ENCODE measurements at places on chromosomes 4 and X.

GRCh38 chr4:6414578-6414977 is 57.8 kb downstream of the PPP2R2C start:
- DNase-seq, result no peak

- DNase-seq, result peak; percentile 17
Observed at GRCh38 chrX:56726605-56727004, 2.4 kb upstream of the NBDY start.

- no peak for DNase-seq
Observed at GRCh38 chr4:70359115-70359661, 1.4 kb upstream of the SMR3A start.

DNA sequence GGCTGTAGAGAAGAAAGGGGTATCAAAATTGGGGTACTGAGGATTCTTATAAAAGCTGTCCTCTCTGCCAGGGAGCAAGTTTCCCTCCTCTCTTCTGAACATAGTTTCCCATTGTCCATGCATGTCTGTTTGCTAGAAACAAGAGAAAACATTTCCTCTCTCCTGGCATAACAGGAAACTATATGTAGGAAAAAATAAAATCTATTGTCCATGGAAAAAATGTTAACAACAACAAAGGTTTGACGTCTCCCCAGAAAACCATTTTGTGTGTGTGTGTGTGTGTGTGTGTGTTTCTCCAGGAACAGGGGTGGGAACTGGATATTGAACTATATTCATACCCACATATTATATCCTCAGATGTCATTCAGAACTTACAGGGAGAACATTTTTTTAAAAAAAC is 107.2 kb downstream of the GASK1B start:
- DNase-seq, result no peak

- no peak for DNase-seq
Observed at GRCh38 chrX:17563515-17563914, 173.8 kb upstream of the SCML1 start.

DNA sequence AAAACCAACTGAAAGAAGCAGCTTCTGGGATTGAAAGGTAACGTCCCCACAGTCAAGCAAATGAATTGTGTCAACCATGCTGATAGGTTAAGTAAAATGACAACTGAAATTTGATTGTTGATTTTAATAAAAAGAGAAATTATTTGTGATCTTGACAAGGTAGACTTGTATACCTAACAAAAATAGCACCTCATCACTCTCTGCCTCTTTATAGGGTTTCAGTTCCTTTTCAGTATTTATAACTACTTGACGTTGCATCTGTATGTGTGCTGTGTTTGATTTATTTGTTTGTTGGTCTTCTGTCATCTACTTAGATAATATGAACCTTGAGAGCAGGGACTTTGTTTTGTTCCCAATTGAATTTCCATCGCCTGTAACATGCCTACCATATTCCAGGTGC is 7.9 kb upstream of the PPP3CA start:
- DNase-seq, result no peak

GRCh38 chrX:25600776-25601175 is 537.4 kb upstream of the MAGEB18 start:
- no peak for DNase-seq

GRCh38 chr4:22363036-22363435 is 152.8 kb downstream of the ADGRA3 start:
- no peak for DNase-seq

- no peak for DNase-seq
Observed at GRCh38 chr4:84219656-84220055, 279.4 kb downstream of the NKX6-1 start.

GRCh38 chr4:82599336-82599735 is 37.5 kb upstream of the TMEM150C start:
- DNase-seq, result no peak

DNA sequence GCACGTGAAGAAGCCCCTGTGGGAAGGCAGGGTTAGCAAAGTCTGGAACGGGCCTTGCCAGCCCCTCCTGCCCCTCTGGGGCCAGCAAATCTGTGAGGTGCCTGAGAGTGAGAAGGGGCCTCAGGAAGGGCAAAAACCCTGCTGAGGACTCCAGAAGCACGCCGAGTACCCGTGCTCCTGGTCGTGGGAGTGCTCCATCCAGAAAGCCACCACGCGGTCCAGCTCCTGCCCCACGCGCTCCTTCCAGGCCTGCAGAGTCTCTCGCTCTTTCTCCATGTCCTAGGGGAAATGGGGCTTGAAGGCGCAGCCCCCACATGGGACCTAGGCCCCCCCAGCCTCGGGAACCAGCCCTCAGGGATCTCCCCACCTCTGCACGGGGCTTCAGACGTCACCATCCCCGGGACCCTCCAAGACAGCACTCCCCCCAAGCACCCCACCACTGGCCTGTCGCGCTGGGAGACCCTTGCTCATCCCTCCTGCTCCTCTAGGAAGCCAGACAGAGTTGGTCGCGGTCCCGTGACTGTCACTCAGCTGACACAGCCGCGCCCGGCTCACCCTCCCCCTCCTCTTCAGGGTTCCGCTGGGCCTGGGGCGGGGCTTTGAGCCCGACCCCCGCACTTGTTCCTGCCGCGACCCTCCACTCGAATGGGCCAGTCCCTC is at the start of gene RENBP:
Gene RENBP, minus strand, starts transcription at position 504 of the 660 bp plus-strand sequence. Its CDS starts 33 bp downstream, at position 471.
- DNase-seq, result no peak

DNA sequence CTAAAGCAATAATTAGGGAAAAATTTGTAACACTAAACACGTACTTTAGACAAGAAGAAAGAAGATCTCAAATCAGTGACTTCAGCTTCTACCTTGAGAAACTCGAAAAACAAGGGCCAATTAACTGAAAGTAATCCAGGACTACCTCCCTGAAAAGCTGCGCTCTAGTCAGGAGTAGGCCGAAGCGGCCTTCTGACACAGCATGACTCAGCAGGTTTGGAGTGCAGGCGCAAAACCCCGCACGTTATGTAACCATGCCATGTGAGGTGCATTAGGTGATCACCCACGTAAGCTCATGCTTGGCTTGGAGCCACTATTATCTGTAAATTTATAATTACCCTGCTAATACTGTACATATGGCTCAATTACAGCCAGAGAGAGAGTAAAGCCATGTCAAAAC is 52.8 kb upstream of the CCDC149 start:
- no peak for DNase-seq

DNA sequence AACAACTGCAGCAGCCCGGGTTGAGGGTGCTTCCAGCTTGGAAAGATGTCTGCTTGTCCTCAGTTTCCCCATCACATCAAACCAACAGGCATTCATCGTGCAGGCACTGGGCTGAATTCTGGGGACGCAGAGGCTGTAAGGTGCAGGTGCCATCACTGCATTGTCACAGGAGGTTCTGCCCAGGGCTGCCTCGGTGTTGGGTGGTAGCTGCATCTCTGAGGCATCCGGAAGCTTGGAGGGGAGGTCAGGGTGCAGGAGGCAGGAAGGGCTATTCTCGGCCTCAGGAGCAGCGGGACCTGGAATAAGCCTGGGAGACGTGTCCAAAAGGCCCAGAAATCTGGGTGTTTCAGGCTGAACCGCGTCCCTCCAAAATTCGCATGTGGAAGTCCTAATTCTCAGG is 134.6 kb downstream of the HMX1 start:
- DNase-seq, result no peak

DNA sequence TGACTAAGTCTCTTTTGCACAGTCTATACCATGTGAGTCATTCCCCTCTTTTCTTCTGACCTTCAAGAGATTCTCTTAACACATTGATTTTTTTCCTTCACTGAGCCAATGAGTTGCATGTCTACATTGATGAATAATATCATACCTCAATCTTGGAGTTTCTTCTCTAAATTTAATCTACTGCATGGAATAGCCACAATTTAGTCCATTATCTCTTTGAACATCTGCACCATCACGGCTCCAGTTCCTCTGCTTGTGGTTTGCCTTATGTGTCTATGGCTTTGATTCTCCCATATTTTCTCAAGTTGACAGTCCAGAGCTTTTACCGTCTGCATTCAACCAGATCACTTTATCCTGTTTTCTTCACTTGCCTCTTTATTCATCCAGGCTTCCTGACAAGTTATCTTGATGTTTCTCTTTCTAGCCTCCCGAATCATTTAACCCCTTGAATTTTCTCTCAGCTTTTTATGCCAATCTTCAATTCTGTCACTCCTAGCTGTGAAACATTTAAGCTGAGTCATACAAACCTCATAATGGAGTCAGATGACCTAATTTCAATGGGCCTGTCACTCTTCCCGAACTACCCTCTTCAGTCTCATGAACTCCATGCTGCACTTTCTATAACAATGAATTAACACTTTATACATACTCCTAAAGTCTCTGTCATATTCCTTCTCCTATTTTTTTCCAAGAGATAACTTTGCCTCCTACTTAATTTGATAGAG is 222.3 kb downstream of the CPE start:
- no peak for DNase-seq

GRCh38 chr4:67475155-67475554 is 70.1 kb downstream of the CENPC start:
- DNase-seq, result no peak

GRCh38 chrX:65607070-65607742 is 60.2 kb upstream of the MSN start:
- no peak for DNase-seq

GRCh38 chr4:190121759-190122158 is 51.8 kb upstream of the DUX4 start:
- DNase-seq, result no peak

GRCh38 chr4:16438986-16439385 is 212.7 kb upstream of the TAPT1 start:
- DNase-seq, result peak; percentile 41

GRCh38 chr4:8500966-8501365 is 60.4 kb downstream of the TRMT44 start:
- DNase-seq, result no peak

- DNase-seq, result no peak
Observed at GRCh38 chrX:71053217-71053621, 14.9 kb downstream of the SNX12 start.

GRCh38 chr4:26892480-26893150 is 32.0 kb downstream of the STIM2 start:
- no peak for DNase-seq

DNA sequence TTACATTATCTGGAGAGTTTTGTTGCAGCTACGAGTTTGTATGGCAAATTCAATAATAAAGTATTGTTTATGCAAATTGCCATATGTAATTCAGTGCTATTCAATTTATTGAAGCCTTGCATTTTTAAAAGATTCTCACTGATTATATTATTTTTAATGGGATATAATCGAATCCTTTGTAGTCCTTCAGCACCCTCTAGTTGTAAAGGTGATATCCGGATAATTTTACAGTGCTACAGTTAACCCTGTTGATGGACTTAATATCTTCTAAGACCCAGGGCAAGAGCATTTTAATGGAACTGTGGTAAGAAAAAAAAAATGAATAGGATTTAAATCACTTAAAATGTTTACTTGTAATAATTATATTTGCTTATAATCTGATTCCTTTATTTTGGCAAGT is 48.5 kb upstream of the GRIA2 start:
- DNase-seq, result peak; percentile 10

DNA sequence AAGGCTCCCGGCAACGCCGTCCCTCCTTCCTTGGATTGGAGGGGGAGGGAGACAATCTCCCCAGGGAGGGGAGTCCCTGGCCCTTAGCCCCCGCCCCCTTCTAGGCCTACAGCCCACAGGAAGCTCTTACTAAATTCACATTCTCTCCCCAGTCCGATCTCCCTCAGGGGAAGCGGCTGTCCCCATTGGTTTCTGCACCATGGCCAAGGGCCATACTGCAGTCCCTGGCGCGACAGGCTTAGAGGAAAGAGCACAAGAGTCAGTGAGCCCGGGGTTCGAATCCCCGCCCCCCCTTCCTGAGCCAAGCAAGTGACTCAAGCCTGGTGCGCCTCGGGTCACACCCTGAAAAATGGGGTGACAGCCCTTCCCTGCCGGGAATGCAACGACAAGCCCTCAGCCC is 1.1 kb downstream of the ABLIM2 start:
- no peak for DNase-seq

GRCh38 chrX:13374364-13374763 is 54.5 kb upstream of the ATXN3L start:
- no peak for DNase-seq
